CD14-positive monocyte (primary cell): ENCODE measurements at places on chromosomes 1 and 21.

- H3K36me3 ChIP-seq: peaks cover 30% of the 10 kb centered on the region
- DNase-seq: no peak
- H3K27ac ChIP-seq: no peak overlapping the region
- H3K27me3 ChIP-seq: no peaks in the 10 kb centered on the region
- H3K4me3 ChIP-seq: no peak overlapping the region
Measured at GRCh38 chr1:97864615-97865014, 56.2 kb downstream of the DPYD start.

- no peak overlapping the region for H3K4me3 ChIP-seq
- no peak overlapping the region for H3K27ac ChIP-seq
- no peaks in the 10 kb centered on the region for H3K36me3 ChIP-seq
- H3K4me1 ChIP-seq: no peaks in the 10 kb centered on the region
- no peaks in the 10 kb centered on the region for H3K27me3 ChIP-seq
Measured at GRCh38 chr1:113255720-113256347, 134.5 kb upstream of the MAGI3 start.

DNA sequence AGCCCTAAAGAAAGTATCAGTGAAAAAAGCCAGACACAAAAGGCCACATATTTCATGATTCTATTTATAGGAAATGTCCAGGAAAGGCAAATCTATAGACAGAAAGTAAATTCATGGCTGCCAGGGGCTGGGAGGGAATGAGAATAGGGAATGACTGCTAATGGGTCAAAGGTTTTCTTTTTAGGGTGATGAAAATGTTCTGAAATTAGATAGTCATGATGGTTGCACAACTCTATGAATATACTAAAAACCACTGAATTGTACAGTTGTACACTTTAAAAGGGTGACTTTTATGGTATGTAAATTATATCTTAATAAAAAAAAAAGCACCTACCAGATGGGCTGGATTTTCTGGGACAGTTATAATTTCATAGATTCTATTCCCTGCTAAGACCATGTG is 114.8 kb downstream of the CNIH3 start:
- no peaks in the 10 kb centered on the region for H3K27me3 ChIP-seq
- H3K36me3 ChIP-seq: no peaks in the 10 kb centered on the region
- H3K4me3 ChIP-seq: no peak overlapping the region

DNA sequence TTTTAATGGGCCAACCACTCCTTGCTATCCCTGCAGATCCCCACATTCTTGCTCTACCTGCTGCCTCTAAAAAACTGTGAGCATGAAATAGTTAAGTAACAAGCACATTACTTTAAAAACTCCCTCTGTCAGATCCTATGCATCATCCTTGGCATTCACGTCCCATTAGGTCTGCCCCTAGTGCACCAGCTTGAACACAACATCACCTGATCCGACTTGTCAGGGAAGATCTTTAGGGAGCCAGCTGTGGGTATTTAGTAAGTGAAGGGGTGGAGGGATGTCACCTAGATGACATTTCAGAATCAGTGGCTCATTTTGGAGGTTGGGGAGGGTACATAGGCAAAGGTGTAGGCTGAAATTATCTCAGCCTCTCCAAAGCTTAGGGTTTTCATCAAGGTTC is 33.5 kb downstream of the RXRG start:
- no peaks in the 10 kb centered on the region for H3K36me3 ChIP-seq
- H3K4me3 ChIP-seq: no peak overlapping the region
- no peaks in the 10 kb centered on the region for H3K4me1 ChIP-seq
- DNase-seq: no peak
- no peak overlapping the region for H3K27ac ChIP-seq
- H3K27me3 ChIP-seq: peaks cover 64% of the 10 kb centered on the region

GRCh38 chr1:238115852-238116251 is 225.1 kb upstream of the ZP4 start:
- no peaks in the 10 kb centered on the region for H3K27me3 ChIP-seq
- DNase-seq: no peak
- H3K36me3 ChIP-seq: no peaks in the 10 kb centered on the region
- no peak overlapping the region for H3K27ac ChIP-seq
- no peak overlapping the region for H3K4me3 ChIP-seq

DNA sequence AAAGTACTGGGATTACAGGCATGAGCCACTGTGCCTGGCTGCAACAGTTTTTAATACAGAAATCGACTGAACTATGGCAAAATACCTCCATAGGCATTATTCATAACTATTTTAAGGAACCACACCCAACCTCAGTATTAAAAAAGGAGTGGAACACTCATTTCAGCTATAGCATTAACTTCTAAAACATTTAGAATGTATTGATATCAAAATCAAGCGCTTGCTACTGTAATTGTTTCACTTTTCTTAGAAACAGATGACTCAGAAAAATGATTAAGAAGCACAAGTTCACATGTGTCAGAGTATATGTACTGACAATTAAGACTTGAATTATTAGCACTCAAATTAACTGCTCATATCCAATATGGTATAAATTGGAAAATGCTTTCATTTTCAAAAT is 15.1 kb downstream of the AIDA start:
- no peak for DNase-seq
- no peaks in the 10 kb centered on the region for H3K27me3 ChIP-seq
- H3K4me1 ChIP-seq: no peaks in the 10 kb centered on the region
- no peak overlapping the region for H3K27ac ChIP-seq

GRCh38 chr1:22196041-22196440 is 53.1 kb upstream of the WNT4 start:
- DNase-seq: no peak
- no peaks in the 10 kb centered on the region for H3K4me1 ChIP-seq
- no peak overlapping the region for H3K4me3 ChIP-seq

- no peak overlapping the region for H3K27ac ChIP-seq
- no peak overlapping the region for H3K4me3 ChIP-seq
- H3K36me3 ChIP-seq: no peaks in the 10 kb centered on the region
Measured at GRCh38 chr1:237324226-237324625, 282.2 kb downstream of the RYR2 start.

GRCh38 chr1:61427510-61427909 is 297.4 kb downstream of the TM2D1 start:
- no peak overlapping the region for H3K27ac ChIP-seq
- no peaks in the 10 kb centered on the region for H3K27me3 ChIP-seq
- H3K4me3 ChIP-seq: no peak overlapping the region
- no peaks in the 10 kb centered on the region for H3K36me3 ChIP-seq

- no peaks in the 10 kb centered on the region for H3K27me3 ChIP-seq
- no peaks in the 10 kb centered on the region for H3K36me3 ChIP-seq
- peak; percentile 26 for DNase-seq
- no peak overlapping the region for H3K4me3 ChIP-seq
- no peaks in the 10 kb centered on the region for H3K4me1 ChIP-seq
- no peak overlapping the region for H3K27ac ChIP-seq
Measured at GRCh38 chr1:24391882-24392603, 21.5 kb downstream of the STPG1 start.

GRCh38 chr1:174991473-174991872 is 8.3 kb upstream of the CACYBP start:
- H3K27me3 ChIP-seq: no peaks in the 10 kb centered on the region
- peaks cover 3% of the 10 kb centered on the region for H3K4me1 ChIP-seq
- H3K4me3 ChIP-seq: no peak overlapping the region

DNA sequence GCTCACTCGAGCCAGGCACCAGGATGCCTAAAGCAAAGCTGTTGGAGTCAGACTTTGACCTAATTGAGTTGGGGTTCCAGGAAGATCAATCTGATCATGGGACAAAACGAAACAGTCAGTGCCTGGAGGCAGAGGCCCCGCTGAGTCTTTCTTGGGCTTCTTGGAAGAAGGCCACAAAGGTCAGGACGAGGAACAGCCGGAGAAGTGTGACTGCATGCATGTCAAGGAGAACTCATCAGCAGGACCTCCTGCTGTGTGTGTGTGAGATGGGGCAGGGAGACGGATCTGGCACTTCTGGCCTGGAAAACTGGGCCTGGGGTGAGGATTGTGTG is 190.8 kb downstream of the CAMTA1 start:
- H3K27me3 ChIP-seq: no peaks in the 10 kb centered on the region
- DNase-seq: no peak
- no peaks in the 10 kb centered on the region for H3K36me3 ChIP-seq
- H3K4me3 ChIP-seq: no peak overlapping the region
- no peak overlapping the region for H3K27ac ChIP-seq

- H3K27me3 ChIP-seq: no peaks in the 10 kb centered on the region
- no peaks in the 10 kb centered on the region for H3K4me1 ChIP-seq
- no peak overlapping the region for H3K27ac ChIP-seq
- no peaks in the 10 kb centered on the region for H3K36me3 ChIP-seq
- no peak overlapping the region for H3K4me3 ChIP-seq
Measured at GRCh38 chr1:218942431-218942830, 231.2 kb upstream of the LYPLAL1 start.
